NCI-H748 treated with DMSO at 0.1 percent for 48 hours (cell line): ENCODE measurements at places on chromosomes 2 and 18.

DNA sequence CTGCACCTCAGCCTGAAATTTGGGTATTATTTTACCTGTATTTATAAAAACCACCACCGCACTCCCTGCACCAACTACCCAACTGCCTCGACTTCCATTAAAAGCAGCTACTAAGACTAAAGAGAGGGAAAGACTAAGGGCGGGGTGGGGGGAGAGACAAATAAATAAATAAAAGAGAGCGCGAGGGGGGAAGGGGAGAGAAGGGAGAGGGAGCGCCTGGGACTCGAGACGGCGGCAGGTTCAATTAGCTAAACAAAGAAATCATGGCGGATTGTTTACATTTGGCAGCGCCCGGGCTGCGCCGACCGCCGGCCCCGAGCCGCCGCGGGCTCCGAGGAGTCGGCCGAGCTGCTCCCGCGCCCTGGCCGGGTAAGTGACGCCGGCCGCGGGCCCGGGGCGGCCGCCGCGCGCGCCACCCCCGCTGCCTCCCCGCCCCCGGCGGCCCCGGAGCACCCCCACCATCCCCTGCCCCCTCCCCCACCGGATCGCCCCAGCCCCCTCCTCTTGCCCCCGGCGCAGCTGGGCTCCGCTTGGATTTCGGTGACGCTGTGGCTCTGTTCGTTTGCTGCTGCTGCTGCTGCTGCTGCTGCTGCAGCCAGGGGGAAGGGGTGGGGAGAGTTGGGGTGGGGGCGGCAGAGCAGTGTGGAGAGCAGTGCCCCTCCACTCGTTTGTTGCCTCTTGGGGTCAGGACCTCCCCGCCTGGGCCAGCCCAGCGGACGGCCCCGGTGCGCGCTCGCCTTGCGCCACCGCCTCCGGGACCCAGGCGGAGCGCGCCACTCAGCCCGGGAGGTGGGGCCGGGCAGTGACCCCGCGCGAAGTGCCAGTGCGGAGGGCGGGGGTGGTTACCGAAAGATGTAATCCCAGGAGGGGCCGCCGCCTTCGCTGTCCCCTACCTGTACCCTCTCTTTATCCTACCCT is 187.2 kb upstream of the FANCL start:
- DNase-seq: peak; percentile 9

- DNase-seq: no peak
Observed at GRCh38 chr18:70377317-70377799, 88.5 kb downstream of the SOCS6 start.

DNA sequence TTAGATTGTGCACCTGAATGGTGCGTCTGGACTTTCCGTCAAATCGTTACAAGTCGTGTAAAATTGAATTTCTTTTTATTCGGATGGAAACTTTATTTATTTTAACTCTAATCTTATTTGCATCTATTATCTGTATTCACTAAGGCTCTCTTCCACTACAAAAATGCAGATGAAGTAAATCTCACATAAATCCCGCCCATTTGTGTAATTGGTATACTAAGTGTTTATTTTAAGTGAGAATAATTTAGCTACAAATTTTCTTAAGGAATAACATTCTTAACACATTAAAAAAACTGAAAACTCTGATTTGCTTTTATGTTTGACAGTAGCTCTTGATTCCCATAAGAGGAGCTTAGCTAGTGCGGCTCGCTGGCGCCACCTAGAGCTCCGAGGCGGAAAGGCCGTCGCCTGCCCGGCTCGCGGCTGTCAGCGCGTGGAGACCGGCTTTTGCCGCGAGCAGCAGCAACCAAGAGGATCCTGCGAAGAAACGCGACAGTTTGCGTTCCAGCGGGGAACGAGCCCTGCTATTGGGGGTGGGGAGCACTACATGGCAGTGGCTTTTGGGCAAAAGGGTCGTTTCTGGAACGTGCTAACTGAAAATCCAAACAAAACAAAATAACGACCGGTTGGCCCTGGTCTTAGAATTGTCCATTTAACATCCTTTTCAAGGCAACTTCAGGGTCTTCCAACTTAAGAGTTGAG is 6.7 kb downstream of the SP9 start:
- DNase-seq: peak; percentile 79

- DNase-seq: no peak
Observed at GRCh38 chr18:13409997-13410396, 191.4 kb downstream of the LDLRAD4 start.

DNA sequence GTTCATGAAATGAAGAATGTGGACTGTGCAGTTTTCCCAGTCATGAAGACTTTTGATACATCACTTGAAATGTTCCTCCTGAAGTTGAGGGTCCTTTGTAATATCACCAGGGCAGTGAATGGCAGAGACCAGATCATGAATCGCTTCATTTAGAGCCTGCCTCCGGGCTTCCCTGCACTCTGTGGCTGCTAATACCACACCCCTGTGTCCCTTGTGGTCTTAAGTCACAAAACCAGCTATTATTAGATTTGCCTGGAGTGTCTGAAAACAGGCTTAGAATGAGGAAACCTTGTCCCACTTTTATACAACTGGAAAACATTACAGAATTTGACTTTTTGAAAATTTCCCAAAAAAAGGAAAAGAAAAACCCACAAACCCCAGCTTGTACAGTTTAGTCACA is 147.9 kb downstream of the MGAT5 start:
- DNase-seq: no peak

GRCh38 chr18:69490072-69490471 is 89.4 kb downstream of the DOK6 start:
- no peak for DNase-seq

- no peak for DNase-seq
Observed at GRCh38 chr2:3644891-3645605, 13.0 kb upstream of the ALLC start.

GRCh38 chr2:143481237-143481623 is 352.0 kb downstream of the ARHGAP15 start:
- DNase-seq: no peak

GRCh38 chr2:65800998-65801397 is 368.6 kb upstream of the SPRED2 start:
- DNase-seq: no peak

GRCh38 chr2:54429811-54430551 is 26.1 kb upstream of the SPTBN1 start:
- DNase-seq: no peak

DNA sequence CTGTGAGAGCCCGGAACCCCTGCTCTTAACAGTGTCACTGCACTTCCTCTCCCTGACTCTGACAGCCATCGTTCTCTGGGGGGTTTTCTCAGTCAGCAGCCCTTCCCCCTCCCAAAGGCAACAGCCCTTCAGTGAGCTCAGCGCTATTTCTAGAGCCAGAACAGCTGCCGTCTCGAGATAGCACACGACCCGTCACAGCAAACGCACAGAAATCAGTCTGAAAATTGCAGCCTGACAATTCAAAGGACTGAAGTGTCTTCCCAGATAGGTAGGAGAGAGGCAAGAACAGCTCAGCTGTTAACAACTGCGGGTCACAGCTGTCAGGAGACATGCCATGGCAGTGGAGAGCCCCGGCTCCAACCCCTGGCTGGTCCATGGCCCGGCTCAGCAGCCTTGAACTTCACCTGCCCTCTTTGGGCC is 45.4 kb downstream of the ST8SIA5 start:
- no peak for DNase-seq

DNA sequence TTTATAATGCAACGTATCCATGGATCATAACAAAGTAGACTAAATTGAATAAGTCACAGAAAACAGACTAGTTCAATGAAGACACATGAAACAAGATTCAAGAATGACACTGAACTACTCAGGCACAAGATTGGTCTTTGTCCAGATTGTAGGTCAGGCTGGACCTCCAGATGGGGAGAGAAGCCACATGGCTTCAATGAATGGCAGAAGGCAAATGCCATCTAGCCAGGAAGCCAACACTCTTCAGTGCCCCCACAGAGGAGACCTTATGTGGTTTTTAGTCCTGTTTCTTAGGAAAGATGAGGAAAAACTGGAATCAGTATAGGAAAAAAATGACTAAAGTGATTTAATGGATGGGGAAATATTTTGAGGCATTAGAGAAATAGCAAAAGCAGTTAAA is 43.1 kb downstream of the BOD1L2 start:
- DNase-seq: no peak
